ENCODE measurements at places on chromosomes 2 and 18.

- DNase-seq = no peak
Observed at GRCh38 chr2:241648453-241648852, 11.0 kb downstream of the ATG4B start.

DNA sequence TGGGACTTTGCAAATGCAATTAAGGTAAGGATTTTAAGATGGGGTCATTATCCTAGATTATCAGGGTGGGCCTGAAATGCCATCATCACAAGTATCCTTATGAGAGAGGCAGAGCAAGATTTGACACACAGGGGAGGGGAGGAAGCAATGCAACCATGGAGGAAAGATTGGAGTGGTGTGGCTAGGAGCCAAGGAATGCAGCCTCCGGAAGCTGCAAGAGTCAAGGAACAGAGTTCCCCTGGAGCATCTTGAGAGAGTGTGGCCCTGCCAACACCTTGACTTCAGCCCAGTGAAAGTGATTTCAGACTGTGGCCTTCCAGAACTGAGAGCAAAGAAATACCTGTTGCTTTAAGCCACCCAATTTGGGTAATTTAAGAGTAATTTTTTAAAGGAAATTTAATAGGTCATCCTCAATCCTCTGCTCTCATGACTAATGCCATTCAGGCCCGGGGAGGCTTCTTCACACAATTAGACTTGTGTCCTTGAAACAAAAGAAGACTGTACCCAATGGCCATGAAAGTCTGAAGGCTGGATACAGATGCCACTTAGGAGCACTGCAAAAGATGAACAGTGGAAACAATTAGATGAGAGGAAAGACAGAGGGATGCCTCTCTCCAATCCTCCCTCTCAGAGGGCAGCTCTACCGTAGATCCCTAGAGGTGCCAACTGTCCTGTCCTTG lies 250.3 kb upstream of the ID2 start:
- DNase-seq = no peak

GRCh38 chr18:58180172-58180571 lies 136.1 kb downstream of the NEDD4L start:
- DNase-seq = no peak

- no peak for DNase-seq
Observed at GRCh38 chr2:234722176-234722575, 225.3 kb upstream of the ARL4C start.

DNA sequence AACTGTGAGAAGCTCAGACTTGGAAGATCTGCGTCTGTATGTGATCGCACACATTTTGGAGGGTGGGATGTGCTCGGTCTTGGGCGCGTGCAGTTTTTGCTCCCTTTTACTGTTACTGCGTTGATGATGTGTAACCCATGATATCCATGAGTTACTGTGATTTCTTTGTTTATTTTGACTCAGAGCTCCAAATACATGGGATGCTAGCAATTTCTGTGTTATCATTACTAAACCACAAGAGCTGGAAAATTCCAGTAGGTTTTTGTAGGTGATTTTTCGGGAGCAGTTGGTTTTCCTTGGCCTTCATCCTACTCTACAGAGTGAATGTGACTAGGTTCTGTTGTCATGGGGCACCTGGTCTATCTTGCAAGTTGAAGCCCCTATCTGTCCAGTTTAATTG lies 124.2 kb downstream of the AGAP1 start:
- no peak for DNase-seq

GRCh38 chr18:34640276-34640675 lies 69.8 kb upstream of the DTNA start:
- no peak for DNase-seq

GRCh38 chr18:2143636-2144035 lies 427.7 kb downstream of the METTL4 start:
- no peak for DNase-seq

GRCh38 chr2:37711831-37712230 lies 40.4 kb upstream of the CDC42EP3 start:
- no peak for DNase-seq

- DNase-seq = no peak
Observed at GRCh38 chr2:9141091-9141667, 65.4 kb upstream of the ASAP2 start.

DNA sequence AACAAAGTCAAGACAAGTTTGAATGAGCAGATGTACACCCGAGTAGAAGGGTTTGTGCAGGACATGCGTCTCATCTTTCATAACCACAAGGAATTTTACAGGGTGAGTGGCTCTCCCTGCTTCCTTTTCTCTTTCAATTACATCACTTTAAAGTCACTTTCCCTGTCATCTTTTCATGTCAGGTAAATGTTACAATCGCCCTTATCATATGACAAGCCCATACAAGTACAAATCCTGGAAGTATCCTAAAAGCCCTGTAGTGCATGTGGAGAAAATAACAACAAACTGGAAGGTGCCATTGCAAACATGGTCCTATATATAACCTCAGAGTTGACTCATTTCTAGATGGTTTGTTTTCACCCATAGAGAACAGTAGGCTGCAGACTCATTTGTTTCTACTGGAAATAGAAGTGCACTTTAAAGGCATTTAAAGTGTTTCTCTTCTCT lies 126.0 kb downstream of the SP100 start:
- no peak for DNase-seq

GRCh38 chr18:5145168-5145825 lies 51.8 kb downstream of the AKAIN1 start:
- no peak for DNase-seq

DNA sequence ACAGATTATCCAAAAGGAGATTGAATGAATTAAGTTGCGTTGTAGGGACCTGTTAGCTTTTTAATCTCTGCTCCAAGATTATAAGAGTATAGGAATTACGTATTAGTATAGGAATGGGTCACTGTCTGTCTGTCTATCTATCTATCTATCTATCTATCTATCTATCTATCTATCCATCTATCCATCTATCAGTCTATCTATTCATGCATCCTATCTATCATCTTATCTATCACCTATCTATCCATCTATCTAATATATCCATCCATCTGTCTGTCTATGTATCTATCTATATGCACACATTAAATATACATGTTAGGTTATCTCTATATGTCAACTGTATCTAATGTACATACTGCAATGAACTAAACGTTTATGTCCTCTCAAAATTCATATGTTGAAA lies 255.8 kb downstream of the LPIN1 start:
- DNase-seq = no peak

GRCh38 chr2:231928481-231928880 lies 2.3 kb upstream of the NPPC start:
- no peak for DNase-seq

DNA sequence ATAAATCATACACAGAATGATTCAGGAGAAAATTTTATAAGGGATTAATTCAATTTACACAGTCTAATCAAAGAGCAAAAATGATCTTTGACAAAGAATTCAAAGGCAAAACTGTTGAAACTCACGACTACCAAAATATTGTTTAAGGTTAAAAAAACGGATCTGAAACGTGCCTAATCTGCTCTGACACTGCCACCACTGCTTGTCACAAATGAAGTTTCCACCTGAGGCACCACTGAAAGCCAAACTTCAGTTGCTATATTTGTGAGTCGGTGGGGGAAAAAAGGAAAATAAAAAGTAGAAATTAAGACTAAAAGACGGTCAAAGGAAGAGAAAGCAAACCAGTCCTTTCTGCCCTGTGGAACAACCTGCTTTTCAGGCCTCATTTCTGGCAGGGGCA lies 140.6 kb upstream of the DNMT3A start:
- no peak for DNase-seq

- DNase-seq = no peak
Observed at GRCh38 chr2:109038992-109039391, 50.0 kb upstream of the EDAR start.

- no peak for DNase-seq
Observed at GRCh38 chr2:98634406-98635092, 26.2 kb downstream of the UNC50 start.

- no peak for DNase-seq
Observed at GRCh38 chr2:130884503-130884902, 47.8 kb downstream of the ARHGEF4 start.
